ENCODE measurements at places on chromosomes 5 and 9.

- no peak for DNase-seq
Measured at GRCh38 chr5:105783811-105784210, 1886.9 kb downstream of the EFNA5 start.

DNA sequence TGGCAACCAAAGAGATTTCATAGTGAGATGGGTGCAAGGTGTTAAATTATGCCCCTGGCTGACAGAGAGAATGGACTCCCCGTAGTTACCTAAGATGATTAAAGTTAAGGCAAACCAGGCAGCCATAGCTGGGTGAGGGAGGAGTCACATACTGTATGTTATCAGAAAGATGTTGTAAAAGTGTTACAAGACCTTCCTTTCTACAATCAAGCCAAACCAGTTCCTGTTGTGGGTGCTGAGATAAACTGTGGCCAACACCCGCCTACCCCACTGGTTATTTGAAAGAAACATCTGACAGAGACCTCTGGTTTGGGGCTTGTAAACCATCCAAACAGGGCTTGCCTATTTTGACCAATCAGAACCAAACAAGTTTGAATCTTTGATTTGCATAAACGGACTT lies 684.7 kb upstream of the NUDT12 start:
- DNase-seq = no peak

DNA sequence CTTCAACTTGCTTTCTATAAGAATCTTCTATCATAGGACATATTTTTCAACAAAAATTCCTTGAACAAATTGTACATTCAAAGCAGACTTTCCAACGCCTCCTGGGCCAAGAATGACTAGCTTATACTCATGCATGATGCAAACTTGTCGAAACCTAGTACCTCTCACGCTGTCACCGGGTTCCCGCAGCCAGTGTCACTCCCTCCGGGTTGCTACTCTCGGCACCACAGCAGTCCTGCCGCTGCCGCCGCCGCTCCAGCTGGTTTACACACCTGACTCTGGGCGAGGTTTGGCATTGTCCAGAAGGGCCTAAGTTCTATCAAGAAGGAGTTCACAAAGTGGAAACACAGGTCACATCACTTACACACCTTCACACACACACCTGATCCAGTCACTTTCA lies 244.4 kb downstream of the ADAMTSL1 start:
- no peak for DNase-seq

GRCh38 chr9:16918920-16919319 lies 48.5 kb upstream of the BNC2 start:
- no peak for DNase-seq

- no peak for DNase-seq
Measured at GRCh38 chr9:93111371-93112115, 15.5 kb downstream of the CARD19 start.

DNA sequence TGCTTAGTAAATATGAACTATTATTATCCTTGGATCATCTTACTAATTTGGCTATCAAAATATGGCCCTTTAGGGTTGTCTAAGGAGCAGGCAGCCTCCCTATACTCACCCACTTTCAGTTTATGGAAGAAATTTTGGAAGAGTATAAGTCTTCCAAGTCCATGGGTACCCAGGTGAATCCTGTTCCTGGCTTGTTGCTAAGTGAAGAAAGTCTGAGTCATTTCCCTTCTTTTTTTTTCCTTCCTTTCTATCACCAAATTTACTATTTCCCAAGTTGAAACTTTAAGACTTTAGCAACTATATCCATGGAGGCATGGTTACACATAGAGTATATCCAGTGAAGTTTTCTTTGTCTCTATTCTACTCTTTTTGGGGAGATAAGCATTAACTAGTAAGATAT lies 184.0 kb upstream of the ACTBL2 start:
- no peak for DNase-seq

GRCh38 chr5:90939211-90939610 lies 380.6 kb downstream of the ADGRV1 start:
- peak; percentile 14 for DNase-seq

- DNase-seq = peak; percentile 1
Measured at GRCh38 chr5:133531178-133531577, 81.2 kb downstream of the FSTL4 start.

DNA sequence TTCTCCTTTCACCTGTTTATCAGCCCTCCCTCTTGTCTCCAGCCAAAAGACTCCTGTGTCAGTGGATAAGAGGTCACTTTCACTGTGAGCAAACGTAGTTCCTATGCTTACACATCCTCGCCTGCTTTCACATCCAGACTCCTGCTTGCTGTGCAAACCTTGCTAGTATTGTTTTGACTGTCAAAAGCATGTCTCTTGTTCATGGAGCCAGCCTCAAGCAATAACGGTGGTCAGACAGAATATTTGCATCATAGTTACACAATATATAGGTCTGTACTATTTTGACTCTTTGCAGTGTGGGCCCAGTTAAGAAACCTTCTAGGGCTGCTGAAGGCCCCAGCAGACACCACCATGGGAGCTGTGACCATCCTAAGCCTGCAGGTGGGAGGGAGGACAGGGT lies 420.0 kb downstream of the SEMA5A start:
- DNase-seq = no peak

DNA sequence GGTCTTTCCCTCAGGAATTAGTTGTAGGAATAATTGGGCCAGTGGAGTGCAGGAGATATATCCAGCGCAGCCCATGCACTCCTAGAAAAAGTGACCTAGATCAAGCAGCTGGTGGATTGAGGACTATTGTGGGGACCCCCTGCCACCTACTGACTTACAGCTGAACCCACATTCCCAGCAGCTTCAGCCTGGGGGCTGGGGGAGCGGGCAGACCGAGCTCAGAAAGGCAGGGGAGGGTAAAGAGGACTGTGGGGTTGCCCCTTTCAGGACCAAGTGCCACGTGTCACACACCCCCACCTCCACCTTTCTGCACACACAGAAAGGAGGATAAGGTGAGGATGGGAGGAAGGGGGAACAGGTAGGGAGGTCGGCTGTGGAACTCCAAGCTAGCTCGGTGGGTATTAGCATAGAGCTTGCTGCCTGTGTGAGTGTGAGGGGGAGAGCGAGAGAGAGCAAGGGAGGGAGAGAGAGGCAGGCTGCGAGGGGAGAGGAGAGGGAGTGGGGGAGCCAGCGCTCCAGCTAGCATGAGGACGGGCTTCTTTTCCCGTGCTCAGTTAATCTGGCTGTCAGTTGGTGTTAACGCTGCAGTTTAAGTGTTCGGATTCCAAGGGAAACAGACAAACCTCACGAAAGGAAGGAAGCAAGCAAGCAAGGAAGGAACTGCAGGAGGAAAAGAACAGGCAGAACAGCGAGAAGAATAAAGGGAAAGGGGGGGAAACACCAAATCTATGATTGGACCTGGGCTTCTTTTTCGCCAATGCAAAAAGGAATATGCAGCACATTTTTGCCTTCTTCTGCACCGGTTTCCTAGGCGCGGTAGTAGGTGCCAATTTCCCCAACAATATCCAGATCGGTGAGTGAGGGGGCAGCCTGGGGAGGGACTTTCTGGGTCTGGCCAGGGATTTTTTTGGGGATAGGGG lies at the start of gene GRIA1:
TSS of gene GRIA1 (plus strand) at position 553 of the 920 bp plus-strand sequence.
- peak; percentile 14 for DNase-seq

GRCh38 chr5:35575578-35575977 lies 42.1 kb upstream of the SPEF2 start:
- DNase-seq = no peak

All from fibroblast of skin of back (primary cell).